ENCODE measurements at places on chromosomes 4 and X.

DNA sequence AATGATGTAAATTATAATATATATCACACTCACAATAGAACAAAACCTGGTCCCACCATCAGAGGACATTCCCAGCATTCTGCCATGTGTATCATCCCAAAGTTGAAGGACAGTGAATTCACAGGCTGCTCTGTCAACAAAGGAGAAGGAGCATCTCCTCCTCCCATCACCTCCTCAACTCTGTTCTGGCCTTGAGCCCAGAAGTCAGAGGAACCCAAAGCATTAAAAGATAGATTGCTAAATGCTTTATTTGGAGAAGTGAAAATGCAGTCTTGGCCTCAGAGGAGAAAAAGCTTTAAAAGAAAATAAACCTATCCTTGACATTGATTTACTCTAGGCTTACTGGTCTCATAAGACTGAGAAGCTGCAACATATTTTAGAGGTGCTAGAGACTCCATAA is 268.8 kb upstream of the RASGEF1B start:
- no peak for DNase-seq

DNA sequence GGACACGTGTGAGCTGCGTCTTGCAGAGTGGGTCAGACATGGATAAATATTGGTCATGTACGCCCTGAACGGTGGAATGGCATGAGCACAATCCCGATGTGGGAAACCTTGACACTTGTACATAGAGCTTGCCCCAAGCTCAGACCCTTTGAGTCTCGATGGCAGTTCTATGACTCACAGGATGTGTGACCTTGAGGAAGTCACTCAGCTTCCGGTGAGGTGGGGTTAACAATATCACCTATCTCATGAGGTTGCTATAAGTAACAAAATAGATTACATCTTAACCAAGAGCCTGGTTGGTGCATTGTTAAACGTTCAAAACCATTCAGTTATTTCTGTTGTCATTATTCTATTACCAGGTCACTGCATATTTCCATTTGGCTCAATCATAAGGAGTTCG is 109.1 kb upstream of the TBL1X start:
- DNase-seq, result no peak

DNA sequence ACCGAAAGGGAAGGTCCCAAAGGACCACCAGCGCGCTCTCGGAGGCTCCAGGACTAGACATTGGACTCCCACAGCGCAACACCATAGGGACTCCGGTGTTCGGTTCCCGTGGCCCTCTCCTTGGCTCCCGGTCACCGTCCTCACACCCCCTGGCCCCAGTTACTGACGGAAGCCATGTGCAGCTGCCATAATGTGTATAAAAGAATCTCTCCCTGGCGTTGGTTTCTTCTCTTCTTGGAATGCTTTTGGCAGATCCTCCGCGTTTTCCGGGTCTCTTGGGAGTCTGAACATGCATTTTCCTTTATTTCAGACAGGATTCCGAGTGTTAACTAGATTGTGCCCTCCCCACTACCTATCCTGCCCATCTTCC is 69.8 kb downstream of the FBXO8 start:
- no peak for DNase-seq

GRCh38 chr4:175947117-175947722 is 118.4 kb upstream of the WDR17 start:
- no peak for DNase-seq

DNA sequence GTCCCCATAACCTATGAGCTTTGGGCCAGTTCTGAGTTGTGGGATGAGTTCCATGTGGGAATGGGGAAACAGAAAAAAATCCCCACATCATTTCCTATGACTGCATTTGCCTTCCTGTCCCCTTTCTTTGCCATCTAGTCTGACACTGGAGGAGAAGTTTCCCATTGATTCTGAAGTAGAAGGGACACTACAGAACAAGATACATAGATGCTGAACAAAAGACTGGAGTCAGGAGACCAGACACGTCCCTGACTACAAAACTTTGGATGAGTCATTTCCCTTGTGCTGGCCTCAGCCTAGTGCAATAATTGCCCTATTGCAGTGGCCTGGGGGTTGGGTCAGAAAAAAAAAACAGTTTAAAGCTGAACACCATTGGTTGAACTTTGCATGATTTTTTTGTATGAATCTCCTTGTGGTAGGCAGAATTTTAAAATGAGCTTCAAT is 22.1 kb downstream of the BEX3 start:
- DNase-seq, result no peak

DNA sequence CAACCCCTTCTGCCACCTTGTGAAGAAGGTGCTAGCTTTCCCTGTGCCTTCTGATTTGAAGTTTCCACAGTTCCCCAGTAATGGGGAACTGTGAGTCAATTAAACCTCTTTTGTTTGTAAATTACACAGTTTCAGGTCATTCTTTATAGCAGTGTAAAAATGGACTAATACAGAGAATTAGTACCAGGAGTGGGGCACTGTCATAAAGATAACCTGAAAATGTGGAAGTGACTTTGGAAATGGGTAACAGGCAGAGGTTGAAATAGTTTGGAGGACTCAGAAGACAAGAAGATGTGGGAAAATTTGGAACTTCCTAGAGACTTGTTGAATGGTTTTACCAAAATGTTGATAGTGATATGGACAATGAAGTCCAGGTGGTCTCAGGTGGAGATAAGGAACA is 131.0 kb upstream of the HAND2 start:
- DNase-seq, result no peak

- DNase-seq, result no peak
These were observed 76.8 kb upstream of the RAB40AL start for GRCh38 chrX:102860235-102860634.

DNA sequence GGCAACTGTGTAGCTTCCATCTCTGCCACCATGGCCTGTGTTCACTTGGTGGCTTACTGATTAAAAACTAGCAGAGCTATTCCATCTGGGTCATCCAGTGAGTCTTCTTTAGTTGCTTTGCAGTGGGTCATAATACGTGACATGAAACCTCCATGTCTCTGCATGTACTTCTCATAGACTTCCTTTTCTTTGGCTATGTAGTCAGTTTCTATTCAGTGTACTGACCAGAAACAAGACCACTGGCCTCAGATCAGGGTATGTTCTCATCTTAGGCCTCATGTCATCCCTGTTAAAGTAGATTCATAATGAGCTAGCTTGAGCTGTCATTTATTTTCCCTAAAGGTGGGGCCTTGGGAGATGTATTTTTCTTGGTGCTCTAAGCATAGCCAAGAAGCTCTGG is 195.2 kb downstream of the CCNG2 start:
- DNase-seq, result no peak

- no peak for DNase-seq
These were observed 238.8 kb downstream of the LDB2 start for GRCh38 chr4:16659694-16660093.

GRCh38 chr4:41320278-41320677 is 63.5 kb downstream of the UCHL1 start:
- no peak for DNase-seq

GRCh38 chr4:7068279-7068842 is 497 bp upstream of the GRPEL1 start:
- no peak for DNase-seq

DNA sequence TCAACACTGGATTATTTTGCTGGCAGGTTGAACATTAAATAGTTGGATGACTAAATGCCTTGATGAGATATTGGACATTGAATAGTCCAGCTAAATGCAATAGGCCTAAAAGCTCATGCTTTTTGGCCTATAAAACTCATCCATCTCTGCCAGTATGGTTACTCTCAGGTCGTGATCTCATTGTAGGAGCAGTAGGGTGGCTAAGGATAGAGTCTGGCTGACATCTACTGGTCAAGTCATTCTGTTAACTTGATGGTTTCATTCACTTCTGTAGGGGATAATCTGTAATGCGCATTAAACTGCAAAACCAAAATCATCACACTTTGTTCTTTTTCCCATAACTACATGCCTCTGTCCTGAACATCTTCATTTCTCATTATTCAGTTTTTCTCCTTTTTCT is 227.0 kb downstream of the DKK2 start:
- DNase-seq, result no peak

- no peak for DNase-seq
These were observed 1.1 kb upstream of the TRMT10A start for GRCh38 chr4:99564921-99565320.

DNA sequence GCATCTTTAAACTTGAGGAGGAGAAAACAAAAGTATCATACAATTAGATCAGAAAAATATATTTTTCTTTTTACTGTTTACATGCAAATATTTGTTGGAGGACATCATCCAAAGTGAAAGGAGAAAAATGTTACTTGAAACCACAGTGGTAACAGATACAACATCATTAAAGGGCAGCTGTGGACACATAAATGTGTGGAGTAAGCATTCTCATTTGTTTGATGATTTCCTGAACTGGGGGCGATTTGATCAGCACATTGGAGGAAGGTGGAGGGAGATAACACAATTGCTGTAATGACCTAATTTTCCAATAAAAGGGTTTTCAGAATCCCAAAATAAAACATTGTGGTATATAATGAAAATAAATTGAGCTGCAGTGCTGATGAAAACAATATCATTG is 314.5 kb upstream of the HS3ST1 start:
- DNase-seq, result no peak

DNA sequence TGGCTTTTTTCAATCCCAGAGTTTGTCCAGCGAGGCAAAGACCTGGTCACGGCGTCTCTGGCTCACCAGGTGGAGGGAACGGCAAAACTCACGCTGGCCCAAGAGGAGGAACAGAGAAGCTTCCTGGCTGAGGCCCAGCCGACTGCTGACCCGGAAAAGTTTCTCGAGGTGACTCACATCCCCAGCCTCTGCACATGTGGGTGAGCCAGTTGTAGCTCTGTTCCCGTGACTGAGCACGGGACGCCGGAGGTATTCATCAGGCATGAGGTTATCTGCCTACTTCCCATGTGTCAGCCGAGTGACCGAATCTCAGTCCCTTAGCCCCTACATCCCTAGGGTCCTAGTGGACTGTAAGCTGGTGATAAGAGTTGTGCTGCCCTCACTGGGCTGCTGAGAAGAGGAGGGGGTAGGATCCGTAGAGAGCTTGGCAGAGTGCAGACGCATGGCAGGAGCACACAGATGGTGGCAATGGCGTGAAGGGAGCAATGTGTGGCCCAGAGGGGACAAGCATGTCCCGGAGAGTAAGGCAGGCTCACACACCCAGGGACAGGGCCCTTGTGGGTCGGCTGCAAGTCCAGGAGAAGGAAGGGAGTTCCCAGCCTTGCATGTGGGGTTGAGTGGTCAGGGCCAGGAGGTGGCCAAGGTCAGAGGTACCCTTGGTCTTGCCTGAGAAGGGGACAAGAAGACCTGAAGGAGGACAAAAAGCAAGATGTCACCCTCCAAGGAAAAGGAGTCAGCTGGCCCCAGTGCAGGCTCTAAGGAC is 42.9 kb downstream of the EVC start:
- DNase-seq, result no peak

DNA sequence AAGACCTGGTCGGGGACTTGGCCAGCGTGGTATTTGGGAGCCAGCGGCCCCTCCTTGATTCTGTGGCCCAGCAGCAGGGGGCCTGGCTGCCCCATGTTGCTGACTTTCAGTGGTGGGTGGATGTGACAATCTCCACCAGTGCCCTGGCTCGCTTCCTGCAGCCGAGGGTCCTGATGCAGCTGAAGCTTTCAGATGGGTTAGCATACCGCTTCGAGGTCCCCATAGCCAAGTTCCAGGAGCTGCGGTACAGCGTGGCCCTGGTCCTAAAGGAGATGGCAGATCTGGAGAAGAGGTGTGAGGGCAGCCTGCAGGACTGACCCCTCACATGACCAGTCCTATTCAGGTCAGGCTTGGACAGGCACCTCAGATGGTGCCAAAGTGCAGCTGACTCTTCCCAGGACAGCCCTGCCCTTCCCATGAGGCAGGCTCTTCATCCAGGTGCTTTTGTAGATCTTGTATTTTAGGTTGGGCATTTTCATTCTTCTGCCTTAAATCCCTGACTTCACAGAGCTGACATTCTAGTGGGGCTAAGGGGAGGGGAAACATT is 15.1 kb downstream of the LNX1 start:
- DNase-seq, result no peak

DNA sequence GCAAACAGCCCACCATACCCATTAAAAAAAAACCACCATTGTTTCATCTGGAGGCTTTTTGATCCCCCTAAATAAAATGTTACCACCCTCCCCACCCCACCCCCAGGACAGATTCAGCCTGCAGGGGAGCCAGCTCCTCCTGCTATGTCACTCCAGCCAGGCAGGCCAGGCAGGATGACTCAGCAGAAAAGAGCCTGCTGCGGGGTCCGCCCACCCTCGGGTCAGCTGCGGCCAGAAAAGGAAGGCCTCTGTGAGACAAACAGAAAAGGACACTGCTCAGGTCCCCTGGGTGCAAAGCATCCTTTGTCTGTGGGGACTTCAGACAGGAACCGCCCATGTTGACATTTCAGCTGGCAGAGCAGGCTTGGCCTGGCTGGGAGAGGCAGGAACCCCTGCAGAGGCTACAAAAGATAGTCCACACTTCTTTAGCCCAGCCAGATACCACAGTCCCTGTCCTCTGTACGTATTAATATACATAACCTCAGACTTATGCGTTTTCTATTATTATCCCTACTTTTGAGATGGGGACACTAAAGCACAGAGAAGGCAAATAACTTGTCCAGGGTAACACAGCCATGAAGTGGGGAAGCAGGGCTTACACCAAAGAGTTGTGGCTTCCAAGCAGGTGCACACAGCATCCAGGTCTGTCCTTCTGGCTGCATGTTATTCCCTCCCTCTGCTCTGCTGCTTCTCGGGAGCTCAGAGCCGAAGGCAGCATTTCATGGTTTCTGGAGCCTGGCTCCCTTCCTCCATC is 147.7 kb downstream of the CPEB2 start:
- no peak for DNase-seq

DNA sequence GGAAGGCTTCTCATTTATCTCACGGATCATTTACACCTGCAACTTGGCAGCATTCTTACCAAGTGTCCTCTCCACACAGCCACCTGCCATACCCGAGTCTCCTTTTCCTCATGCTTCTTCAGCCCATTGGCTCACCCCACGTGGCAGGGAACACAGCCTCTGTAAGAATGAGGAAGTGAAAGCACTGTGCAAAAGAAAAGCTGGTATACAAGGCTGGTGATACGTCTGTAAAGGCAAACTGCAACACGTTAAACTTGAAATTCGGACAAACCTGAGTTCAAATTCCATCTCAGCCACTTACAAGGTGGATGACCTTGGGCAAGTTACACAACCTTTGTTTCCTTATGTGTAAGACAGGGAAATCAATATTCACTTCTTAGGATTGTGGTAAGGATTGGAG is 164.0 kb upstream of the RASGEF1B start:
- no peak for DNase-seq

GRCh38 chr4:978957-979701 is 5.8 kb upstream of the DGKQ start:
- DNase-seq, result no peak
